ENCODE measurements at places on chromosomes 16 and 17.

DNA sequence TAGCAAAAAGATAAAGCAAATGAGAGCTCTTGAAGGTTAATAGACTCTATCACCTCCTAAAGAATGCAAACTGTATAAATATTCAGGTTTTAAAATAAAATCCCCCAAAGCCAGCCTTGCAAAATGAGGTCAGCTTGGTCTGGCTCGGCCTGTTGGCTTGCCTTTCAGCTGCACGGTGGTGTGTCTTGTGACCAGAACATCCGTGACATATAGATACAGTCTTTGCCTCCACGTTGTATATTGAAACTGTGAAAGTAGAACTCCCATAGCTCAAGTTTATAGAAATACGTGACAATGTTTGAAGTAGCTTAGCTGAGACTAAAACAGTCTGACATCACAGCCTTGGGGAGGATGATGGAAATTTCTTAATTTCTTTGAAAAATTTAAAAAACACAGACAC is 236.6 kb upstream of the MYOCD start:
- peak; percentile 52 for DNase-seq

DNA sequence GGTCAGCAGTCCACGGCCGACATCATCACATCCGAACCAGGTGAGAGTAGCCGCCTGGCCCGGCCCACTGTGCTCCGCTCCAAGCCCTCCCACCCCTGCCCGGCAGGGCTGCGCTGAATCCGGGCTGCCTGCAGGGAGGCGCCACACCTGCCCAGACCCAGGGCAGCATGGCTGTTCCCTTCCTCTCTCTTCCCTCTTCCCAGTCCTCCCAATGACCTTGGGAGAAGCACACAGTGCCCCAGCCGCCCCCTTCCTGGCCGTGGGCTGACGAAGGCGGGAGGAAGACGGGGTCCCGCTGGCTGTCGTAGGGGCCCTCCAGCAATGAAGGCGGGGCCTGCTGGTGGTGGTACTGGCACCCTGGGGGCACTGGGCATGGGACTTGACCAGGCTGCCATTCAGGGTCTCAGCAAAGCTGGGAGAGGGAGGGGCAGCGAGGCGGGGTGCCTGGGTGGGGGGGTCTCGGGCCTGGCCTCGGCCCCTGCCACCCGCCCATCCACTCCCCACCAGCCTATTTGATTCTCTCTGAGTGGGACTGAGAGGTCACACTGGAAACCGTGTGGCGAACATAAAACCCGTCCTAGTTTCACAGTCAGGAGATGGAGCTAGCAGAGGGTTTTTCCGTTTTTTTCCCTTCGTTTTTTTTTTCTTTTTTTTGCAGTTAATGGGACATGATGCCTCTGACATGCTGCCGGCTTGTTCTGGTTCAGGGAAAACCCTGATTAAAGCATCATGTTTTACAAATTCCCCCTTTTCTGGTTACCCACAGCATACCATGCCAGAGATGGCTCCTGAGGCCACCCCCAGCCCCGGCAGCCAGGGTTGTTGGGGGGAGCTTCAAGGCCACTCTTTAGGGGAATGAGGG is 50.6 kb downstream of the BAHCC1 start:
- DNase-seq, result no peak

DNA sequence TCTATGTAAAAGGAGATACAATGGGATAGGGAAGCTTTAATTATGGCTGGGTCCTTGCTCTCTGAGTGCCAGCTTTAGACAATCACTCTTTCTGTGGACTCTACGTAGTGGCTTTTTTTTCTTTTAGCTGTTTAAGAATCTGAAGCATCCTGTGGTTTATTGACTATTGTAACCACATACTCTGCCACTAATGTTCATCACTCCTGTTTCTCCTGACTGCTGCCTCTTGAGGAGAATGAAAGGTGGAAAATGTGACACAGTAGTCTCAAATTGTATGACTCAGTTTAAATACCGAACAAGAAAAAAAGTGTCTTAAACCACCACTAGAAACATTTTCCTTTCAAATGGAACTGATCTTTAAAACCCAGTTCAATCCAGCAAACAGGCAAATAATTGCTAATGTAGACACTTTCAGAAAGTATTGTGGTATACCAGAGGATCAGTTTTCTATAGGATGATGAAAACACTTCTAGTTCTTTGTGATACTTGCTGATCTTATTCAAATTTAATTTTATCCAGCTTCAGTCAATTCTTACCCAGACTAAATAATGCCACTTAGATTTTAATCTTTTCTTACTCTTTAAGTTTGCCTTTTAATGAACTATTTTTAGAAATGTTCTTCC is 302.7 kb upstream of the PMFBP1 start:
- DNase-seq, result no peak

- no peak for DNase-seq
Observed at GRCh38 chr16:88699180-88699579, 7.0 kb downstream of the RNF166 start.

DNA sequence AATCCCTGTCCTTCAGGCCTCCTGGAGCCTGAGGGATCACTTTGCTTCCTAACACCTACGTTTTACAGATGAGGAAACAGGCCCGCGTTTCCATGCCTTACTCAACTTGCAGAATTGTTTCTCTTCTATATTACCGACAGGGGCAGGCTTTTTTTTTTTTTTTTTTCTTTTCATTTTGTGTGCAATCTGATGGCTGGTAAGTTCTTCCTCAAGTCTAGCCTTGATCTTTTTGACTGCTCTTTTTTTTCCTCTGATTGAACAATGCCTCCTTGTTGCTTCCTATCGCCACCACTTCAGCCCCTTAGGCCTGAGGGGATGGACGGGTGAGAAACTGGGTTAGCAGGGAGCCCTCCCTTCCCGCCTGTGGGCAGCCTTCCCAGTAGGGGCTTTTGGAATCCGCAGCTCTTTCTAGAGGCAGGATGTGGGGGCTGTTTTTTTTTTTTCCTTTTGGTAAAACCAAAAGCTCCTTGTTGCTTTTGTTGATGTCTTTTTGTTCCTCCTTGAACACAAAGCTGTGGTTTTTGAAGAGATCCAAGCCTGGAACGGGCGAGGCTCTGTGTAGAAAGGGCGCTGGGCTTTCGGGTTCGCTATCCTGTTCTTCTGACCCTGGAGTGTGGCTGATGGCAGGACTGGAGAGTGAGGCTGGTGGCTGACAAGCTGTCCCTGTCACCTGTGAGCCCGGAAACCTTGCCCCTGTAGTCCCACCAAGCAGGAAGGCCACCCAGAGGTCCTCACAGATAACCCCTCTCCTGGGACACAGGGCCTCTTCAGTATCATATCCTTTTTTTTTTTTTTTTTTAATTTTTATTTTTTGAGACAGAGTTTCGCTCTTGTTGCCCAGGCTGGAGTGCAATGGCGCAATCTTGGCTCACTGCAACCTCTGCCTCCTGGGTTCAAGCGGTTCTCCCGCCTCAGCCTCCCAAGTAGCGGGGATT is 14.0 kb downstream of the LASP1 start:
- no peak for DNase-seq

DNA sequence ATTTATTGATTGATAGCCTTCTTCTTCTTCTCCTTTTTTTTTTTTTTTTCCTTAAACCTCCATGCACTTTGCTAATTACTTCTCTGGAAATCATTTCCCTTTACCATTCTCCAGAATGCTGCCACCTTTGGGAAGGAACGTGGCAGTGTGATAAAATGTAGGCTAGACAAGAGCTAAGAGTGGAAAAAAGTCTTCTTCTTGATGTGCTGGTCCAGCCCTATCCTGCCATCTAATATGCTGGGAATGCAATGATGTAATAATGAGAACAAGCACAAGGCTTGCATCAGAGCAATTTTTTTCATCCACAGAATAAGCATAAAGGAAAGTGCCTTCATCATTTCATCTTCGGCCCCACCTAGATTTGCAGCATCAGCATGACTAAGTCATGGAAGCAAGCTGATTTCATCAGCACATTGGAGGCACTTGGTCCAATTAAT is 128.7 kb upstream of the ZFHX3 start:
- DNase-seq, result no peak

GRCh38 chr16:15807603-15808009 is 49.2 kb downstream of the MYH11 start:
- DNase-seq, result no peak

GRCh38 chr16:73062001-73062616 is 14.2 kb upstream of the ZFHX3 start:
- DNase-seq, result no peak

- no peak for DNase-seq
Observed at GRCh38 chr17:74134991-74135390, 68.5 kb upstream of the RPL38 start.

DNA sequence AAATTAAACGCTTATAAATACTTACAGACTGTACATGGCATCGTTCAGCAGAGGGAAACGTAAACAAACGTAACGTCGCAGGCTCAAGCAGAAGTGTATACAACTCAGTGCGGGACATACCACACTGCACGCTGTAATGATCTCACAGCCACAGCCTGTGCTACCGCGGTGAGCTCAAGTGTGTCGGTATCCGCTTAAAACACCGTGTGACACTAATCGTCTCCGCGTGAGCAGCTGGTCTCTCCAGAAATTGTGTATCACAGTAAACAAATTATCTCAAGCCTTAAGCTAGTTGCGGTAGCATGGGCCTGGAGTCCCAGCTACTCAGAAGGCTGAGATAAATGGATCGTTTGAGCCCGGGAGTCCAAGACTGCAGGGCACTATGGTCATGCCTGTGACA is 115.3 kb downstream of the ANKRD11 start:
- DNase-seq, result peak; percentile 58

- peak; percentile 68 for DNase-seq
Observed at GRCh38 chr17:49557312-49558024, 18.2 kb upstream of the NXPH3 start.

DNA sequence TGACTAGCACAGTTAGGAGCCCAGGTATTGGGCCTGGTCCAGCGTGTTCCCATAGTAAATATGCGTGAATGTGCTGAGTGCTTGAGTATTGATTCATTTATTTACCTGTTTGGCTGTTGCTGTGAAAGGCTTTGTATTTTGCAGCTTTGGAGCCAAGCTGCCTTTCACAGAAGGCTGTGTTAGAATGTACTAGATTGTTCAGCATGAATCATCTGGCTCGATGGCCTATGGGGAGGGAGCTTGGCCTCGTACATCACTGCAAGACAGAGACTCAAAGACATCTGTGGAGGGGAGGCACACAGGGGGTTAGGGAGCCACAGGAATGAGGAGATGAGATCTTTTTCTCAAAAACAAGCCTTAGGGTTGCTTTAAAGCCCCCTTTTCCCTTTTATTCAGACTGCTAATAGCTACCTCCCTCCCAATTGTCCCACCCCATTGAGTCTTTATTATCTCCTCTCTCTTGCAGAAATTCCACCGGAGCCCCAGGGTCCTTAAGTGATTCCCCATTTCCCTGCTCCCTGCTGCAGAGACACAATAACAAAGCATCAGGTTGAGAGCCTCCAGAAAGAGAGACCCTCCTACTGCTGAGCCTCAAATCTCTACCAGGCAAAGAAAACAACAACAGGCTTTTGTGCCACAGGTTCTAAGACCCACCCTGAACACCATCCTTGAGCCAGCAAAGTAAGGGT is 307.2 kb downstream of the ABCC12 start:
- no peak for DNase-seq

DNA sequence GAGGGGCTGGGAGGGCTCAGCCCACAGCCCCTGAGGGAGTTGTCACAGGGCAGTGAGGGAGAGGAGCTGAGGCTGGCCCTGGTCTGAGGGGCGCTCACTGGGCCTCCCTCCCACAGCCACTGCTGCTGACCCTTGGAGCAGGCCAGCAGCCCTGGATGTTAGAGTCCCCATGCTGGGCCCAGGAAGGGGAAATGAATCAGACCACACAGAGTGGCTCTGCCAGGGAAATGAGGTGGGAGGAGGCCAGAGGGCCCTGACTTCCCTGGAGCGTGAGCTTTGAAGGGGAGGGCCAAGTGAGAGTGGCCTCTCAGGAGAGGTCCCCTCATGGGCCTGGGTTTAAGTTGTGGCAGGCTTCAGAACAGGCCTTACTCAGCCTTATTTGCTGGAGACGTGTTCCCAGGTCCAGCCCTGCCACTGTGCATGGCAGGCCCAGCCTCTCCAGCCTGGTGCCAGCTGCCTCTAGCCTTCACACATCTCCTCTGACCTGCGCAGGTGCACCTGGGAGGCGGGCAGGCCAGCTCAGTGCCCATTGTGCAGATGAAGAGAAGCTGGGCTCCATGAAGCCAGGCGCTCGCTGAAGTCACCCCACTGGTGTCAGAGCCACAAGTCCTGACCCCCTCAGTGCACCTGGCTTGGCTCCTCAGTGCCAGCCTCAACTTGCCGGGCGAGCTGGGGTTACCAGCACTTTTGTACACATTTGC is 15.4 kb downstream of the GPT2 start:
- no peak for DNase-seq

- DNase-seq, result no peak
Observed at GRCh38 chr17:33651686-33652085, 358.6 kb upstream of the ASIC2 start.

- no peak for DNase-seq
Observed at GRCh38 chr17:75557852-75558665, 29.5 kb upstream of the MYO15B start.

DNA sequence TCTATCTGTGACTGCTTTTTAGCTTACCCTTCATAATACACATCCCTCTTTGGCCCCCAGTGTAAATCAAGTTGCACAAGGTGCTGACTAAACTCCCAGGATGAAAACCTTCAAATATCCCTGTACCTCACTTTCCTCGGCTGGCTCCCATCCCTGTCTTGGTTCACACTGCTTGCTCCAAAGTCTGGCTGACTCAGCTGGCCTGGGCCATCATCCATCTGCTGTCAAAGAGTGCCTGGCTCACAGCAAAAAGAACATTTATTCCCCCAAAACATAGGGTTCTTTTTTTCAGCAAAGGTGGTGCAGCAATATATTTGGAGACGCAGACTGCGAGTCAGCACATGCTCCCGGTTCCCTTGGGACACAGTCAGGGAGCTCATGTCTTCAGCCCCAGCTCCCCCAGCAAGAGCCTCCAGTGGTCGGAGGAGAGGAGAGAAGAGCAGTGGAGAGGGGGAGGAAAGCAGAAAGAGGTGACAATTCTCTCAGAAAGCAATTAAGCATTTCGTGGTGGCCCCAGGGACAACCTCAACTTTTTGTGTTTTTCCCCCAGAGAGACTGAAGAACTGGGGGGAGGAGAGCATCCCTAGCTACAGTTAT is 26.1 kb downstream of the GPR142 start:
- no peak for DNase-seq

DNA sequence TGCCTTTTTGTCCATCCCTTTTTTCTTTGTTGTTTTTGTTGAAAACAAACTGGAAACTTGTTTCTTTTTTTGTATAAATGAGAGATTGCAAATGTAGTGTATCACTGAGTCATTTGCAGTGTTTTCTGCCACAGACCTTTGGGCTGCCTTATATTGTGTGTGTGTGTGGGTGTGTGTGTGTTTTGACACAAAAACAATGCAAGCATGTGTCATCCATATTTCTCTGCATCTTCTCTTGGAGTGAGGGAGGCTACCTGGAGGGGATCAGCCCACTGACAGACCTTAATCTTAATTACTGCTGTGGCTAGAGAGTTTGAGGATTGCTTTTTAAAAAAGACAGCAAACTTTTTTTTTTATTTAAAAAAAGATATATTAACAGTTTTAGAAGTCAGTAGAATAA is 4.9 kb downstream of the SOX9 start:
- DNase-seq, result no peak

DNA sequence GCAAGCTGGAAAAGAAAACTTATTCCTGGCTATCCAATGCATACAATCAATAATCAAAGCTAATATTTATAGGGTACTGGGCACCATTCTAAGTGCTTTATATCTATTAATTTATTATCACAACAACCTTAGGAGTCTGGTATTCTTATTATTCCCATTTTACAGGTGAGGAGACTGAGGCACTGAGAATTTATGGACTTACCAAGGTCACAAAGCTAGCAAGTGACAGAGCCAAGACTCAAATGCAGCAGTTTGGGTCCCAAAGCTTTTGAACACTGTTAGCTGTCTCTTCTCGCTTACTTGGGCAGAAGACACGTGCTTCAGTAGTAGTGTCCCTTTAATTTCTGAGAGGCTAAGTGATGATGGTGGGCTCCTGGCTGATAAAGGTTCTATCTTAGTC is 152.6 kb downstream of the AATF start:
- no peak for DNase-seq

GRCh38 chr16:14043278-14043677 is 27.8 kb upstream of the MRTFB start:
- no peak for DNase-seq

All from GM13976 (cell line).